ENCODE measurements at places on chromosomes 1 and 21.

- DNase-seq, result no peak
Observed at GRCh38 chr1:150076066-150076465, 8.5 kb downstream of the VPS45 start.

- DNase-seq, result peak; percentile 28
Observed at GRCh38 chr1:91891454-91891853, 5.5 kb upstream of the TGFBR3 start.

- DNase-seq, result no peak
Observed at GRCh38 chr1:176864211-176864610, 300.3 kb downstream of the ASTN1 start.

GRCh38 chr1:186220067-186220466 is 155.0 kb downstream of the TPR start:
- DNase-seq, result peak; percentile 49

DNA sequence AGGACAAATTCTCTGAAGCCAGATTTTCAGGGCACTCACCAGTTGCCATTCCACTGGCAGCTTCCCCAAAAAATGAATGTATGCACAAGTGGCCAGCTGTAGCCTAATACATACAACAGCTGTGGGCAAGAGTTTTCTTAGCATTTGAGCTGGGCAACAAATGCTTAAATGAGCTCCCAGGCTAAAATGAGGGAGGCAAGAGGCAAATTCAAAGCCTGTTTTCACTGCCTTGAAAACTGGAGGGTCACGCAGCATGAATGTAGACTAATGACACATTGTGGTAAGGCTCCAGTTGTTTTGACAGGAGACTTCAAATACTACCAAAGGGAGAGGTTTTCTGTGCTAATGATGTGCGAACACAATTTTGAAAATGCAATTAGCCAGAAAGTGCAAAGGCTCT is 88.2 kb downstream of the TIAM1 start:
- no peak for DNase-seq

DNA sequence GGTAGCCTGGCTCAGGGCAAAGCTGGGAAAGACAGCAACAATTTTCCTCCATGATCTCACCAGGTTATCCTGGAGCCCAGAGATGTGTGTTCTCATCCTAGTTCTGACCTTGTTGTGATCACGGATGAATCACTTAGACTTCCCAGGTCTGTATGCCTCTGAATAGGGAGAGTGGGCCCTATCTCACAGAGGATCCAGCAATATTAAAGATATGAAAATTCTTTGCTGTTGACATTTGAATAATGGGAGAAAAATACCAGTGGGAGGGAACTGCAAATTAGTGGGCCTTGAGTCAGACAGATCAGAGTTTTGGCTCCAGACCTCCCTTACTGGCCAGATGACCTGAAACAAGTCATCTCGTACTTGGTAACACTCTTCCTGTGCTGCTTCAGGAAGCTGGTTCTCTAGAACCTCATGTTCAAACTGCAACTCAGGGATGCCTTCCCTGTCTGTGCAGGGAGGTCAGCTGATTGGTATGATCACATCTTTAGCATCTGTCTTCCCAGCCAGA is 32.8 kb upstream of the RNF19B start:
- DNase-seq, result no peak

- DNase-seq, result peak; percentile 69
Observed at GRCh38 chr1:198156745-198157240, at the start of gene NEK7. TSS of gene NEK7 (plus strand) at chr1:198156998. CDS start at chr1:198232581, 75,583 bp downstream.

GRCh38 chr1:64051796-64052195 is 151.6 kb upstream of the UBE2U start:
- DNase-seq, result no peak

DNA sequence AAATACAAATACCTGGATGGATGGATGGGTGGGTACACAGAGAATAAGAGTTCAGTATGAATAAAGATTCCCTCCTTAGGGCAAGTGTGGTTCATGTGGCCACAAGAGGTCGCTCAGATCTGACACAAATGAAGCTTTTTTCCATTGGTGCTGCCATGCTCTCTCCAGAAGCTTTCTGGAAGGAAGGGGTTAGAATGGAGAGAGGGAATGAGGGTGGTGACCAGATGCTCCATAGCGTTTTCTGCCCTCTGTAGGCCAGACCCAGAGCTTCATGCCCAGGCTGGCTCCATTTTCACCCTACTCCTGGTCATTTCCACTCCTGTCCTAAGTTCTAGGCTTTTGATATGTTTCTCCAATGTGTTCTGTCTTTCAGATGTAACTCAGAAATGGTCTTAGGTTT is 3.3 kb upstream of the FCRL6 start:
- DNase-seq, result peak; percentile 62

- no peak for DNase-seq
Observed at GRCh38 chr21:34790834-34791233, 122.0 kb downstream of the CLIC6 start.

- DNase-seq, result peak; percentile 12
Observed at GRCh38 chr1:24659166-24659904, 16.2 kb downstream of the SRRM1 start.

DNA sequence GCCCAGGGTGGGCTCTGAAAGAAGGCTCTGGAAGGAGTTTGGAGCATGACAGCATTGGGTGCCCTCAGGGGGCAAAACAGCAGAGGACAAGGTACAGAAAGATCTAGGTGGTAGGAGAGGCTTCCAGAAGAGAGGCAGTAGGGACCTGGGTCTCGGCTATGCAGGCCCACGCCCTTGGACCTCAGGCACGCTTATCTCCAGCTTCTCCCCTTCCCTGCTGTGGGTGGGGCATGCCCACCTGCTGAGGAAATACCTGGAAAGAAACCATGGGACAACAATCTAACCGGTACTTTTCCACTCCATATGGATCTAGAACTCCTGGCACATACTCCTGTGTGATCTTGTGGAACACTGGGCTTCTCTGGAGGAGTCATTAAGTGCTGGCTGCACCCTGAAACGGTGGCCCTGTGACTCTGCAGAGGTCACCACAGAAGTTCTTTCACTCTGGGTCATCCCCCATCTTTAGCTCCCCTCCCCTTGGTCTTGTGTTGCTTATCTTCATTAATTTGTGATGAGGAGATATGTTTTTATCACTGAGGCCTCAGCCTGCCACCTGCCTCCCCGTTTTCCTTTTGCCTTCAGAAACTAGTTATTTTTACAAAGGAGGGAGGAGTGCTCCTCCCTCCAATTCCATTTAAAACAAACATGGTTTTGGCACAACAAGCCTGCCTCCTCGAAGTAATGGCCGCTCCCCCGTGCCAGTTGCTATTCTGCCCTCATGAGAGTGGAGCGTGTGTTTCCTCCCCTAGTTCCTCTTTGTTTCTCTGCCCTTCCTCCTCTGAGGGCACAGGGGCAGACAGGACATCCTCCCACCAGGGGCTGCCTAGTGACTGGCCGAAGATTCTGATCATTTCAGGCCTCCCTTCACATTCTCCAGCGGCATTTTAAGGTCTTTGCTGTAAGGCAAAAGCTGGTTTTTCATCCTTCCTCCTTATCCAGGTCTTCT is 78.0 kb upstream of the ATP5PO start:
- peak; percentile 61 for DNase-seq

GRCh38 chr21:36994501-36995158 is 11.9 kb upstream of the RIPPLY3 start:
- DNase-seq, result no peak

DNA sequence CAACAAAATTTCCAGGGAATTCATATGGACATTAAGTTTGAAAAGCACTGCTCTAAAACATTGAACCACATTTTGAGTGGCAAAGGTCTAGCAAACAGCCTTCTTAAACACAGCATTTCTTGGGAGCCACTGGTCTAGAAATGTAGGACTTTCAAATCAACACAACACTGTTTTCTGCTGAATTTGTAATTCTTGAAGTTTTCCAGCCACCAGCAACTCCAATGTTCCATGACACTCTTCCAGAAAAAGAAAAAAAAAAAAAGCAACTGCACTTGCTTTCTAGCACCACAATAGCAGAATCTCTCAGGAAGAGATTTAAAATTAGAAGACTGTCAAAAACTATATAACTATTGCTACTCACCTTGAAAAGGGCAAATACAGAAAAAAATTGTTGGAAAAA is 4.5 kb downstream of the SYDE2 start:
- DNase-seq, result no peak

DNA sequence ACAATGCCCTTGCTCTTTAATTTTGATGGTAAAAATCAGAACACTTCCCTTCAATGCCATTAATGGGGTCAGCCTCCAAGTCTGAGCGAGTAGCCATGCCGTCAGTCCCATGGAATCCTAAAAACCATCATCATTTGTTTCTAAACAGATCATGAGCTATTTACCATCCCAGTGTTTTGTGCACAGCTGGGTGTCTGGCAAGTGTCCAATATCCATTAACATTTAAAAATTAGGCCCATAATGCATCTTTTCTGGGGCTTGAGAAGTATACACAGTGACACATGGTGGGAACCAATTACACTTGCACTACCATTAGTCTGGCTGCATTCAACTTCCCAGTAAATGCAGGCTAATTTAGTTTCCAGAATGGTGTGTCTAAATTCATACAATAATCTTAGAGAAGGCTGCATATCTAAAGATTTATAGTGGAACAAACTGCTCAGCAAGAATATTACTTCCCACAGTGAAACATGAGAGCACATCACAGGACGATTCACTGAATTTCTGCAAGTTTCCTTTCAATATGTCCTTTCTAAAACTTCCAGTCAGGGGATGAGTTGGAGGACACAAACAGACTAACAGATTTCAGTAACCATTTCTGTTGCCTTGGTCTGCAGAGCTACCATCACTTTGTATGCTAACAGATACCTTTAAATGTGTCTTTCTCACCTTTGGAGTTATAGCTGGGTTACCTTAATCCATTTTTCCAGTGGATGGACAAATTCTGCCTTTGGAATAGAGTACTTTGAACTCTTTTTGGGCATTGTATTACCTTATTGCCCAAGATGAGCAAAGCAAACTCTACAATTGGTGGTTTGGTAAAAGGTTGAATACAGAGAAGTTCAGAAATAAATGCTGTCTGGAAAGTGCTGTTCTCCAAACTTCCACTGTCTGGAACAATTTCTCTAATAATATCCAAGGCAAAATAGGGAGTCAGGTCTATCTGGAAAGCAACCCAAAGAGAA is 258.0 kb downstream of the PTBP2 start:
- DNase-seq, result no peak

DNA sequence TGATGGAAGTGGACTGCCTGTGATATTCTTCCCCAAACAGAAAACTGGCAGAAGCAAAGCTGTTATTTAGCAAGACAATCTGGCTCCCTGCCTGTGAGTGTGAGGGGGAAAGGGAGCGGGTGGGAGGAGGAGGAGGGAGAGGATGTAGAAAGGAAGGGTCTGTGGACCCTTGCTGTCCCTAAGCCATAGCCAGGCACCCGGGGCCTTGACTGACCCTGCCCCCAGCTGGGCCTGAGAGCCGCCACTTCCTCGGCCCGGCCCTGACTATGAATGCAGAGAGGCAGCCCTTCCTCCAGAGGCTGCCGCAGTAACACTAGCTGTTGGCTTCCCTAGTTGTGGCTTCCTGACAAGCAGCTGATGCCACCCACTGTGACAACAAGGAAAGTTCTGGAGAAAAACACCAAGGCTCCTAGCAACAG is 13.9 kb downstream of the PLA2G2F start:
- DNase-seq, result peak; percentile 74
